ENCODE measurements at places on chromosomes 12 and 14.

GRCh38 chr12:77013091-77013490, 52.3 kb downstream of the E2F7 start:
- DNase-seq, result no peak

- no peak for DNase-seq
These were observed 121.4 kb downstream of the SMOC1 start for GRCh38 chr14:70000601-70001000.

GRCh38 chr14:58677517-58677916, 39.8 kb downstream of the DACT1 start:
- no peak for DNase-seq

DNA sequence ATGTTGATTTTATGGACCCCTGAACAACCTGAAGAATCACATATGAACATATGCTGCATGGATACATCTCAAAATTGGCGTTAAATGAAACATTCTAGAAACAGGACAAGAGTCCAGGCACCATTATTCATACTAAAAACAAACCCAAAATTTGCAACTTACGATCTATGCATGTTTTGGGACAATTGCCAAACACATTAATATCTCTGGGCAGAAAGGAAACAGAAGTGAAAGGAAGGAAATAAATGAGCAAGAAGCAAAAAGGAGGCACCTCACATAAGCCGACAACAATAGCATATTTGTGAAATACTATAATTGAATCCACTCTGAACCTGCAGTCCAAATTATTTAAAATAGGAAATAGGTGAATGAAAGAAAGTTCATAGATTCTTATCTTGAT, 1505.3 kb downstream of the AACS start:
- no peak for DNase-seq

DNA sequence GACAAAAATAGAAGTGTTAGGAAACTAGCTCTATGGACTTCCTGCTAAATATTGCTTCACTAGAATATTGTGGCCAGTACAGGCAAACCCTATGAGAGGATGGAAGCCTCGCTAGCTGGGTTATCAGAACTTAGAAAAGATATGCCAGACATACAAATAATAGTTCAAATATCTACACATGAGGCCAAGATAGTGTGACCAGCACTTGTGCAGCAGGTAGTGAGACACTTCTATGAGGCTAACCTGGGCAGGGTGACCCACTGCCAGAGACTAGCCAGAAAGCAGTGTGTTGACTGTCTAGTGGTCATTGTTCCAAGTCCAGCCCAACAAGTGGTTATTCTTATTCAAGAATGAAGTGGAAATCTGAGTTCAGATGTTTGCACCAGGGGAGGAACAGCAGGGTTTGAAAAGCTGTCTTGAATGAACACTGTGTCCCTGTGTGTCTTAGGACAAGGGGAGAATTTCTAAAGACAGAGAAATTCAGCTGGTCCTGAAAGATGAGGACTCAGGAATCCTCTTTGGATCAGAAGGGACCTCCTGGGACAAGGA, 16.3 kb downstream of the TSPAN8 start:
- DNase-seq, result no peak

DNA sequence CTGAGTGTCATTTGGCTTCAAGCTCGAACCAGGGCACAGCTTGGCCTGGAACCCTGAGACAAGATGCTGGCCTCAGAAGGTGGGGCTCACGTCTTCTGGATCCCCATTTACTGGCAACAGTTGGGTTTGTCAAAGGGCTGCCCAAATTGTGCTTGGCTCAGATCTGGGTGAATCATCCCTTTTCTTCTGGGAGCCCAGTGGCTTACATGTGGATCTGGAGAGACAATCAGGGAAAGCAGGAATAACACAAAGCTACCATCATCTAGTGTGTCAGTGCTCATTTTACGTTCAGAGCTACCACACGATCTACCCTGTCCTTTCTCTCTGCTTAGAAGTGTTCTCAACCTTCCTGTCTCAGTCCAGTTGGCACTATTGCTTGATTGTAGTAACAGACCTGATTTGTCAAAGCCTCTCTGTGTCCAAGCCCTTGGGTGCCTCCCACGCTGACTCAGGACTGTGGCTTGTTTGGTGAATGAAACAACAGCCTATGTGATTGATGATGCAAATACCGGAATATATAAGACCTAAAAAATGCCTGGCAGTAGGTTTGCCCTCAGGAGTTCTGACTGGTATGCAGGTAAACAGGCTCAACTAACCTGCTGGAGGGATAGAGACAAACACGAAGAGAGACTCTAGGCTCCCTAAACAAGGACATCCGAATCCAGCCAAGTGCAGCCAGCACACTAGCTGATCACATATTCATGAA, 974.3 kb downstream of the VRK1 start:
- no peak for DNase-seq

- DNase-seq, result no peak
These were observed 257.1 kb downstream of the ADAMTS20 start for GRCh38 chr12:43294916-43295315.

DNA sequence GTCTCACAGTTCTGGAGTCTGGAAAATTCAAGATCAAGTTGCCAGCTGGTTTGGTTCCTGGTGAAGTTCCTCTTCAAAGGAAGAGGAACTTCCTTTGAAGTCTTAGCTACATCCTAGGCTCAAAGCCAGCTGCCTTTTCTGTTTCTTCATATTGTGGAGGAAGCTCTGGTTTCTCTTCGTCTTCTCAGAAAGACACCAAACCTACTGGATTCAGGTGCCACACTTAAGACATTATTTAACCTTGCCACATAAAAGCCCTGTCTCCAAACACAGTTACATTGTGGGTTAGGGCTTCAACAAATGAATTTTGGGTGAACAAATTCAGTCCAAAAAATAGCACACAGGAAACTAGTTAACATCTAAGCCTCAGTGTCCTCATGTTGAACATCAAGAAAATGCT, 1019.8 kb downstream of the GALC start:
- no peak for DNase-seq

- no peak for DNase-seq
These were observed 10.1 kb upstream of the SLC11A2 start for GRCh38 chr12:51036279-51036678.

GRCh38 chr12:95424271-95424994, 49.5 kb upstream of the METAP2 start:
- no peak for DNase-seq

GRCh38 chr14:31835049-31835448, 242.1 kb upstream of the ARHGAP5 start:
- no peak for DNase-seq

- no peak for DNase-seq
These were observed 51.0 kb downstream of the YEATS4 start for GRCh38 chr12:69410571-69410970.

GRCh38 chr14:30054201-30054600, 126.6 kb upstream of the PRKD1 start:
- DNase-seq, result no peak

DNA sequence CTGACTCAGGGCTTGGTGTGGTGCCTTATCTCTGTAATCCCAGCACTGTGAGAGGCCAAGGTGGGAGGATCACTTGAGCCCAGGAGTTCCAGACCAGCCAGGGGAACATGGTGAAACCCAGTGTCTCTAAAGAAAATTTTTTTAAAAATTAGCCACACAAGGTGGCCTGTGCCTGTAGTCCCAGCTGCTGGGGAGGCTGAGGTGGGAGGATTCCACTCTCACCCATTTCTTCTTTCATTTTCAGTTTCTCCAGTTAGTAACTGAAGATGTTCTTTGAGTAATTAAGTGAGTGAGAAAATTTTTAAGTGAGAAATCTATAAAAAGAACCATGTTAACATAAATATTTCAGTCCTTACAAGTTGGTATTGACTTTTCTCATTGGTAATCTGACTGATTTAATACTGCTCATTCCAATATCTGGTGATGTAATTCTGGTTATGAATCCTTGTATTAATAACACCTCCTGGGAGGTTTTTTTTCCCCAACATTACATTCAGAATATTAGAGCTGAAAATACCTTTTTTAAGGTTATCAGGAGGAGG, 6.1 kb downstream of the METTL3 start:
- DNase-seq, result no peak

GRCh38 chr14:21385188-21385904, 1.5 kb upstream of the SUPT16H start:
- peak; percentile 47 for DNase-seq

DNA sequence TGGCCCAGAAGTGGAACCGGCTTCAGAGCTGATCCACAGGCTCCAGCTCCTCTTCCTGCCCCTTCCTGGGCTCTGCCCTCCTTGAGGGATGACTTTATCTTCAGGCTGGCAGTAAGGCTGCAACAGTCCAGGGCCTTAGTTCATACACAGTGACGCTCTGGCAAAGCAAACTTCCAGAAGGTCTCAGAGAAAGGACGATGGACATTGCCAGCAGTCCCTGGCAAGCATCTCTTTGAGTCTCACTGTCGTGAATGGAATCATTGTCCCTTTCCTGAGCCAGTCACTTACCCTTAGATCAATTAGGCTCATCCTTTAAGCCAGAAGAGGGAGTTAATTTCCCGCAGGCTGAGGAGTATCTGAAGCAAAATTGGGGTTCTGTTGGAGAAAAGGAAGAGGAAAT, 8.6 kb downstream of the AK7 start:
- DNase-seq, result no peak

- DNase-seq, result no peak
These were observed 391.1 kb downstream of the IPO8 start for GRCh38 chr12:30304528-30304927.

GRCh38 chr12:3145546-3146310, 68.5 kb downstream of the TSPAN9 start:
- no peak for DNase-seq

- no peak for DNase-seq
These were observed 22.1 kb downstream of the RASSF9 start for GRCh38 chr12:85814071-85814470.

DNA sequence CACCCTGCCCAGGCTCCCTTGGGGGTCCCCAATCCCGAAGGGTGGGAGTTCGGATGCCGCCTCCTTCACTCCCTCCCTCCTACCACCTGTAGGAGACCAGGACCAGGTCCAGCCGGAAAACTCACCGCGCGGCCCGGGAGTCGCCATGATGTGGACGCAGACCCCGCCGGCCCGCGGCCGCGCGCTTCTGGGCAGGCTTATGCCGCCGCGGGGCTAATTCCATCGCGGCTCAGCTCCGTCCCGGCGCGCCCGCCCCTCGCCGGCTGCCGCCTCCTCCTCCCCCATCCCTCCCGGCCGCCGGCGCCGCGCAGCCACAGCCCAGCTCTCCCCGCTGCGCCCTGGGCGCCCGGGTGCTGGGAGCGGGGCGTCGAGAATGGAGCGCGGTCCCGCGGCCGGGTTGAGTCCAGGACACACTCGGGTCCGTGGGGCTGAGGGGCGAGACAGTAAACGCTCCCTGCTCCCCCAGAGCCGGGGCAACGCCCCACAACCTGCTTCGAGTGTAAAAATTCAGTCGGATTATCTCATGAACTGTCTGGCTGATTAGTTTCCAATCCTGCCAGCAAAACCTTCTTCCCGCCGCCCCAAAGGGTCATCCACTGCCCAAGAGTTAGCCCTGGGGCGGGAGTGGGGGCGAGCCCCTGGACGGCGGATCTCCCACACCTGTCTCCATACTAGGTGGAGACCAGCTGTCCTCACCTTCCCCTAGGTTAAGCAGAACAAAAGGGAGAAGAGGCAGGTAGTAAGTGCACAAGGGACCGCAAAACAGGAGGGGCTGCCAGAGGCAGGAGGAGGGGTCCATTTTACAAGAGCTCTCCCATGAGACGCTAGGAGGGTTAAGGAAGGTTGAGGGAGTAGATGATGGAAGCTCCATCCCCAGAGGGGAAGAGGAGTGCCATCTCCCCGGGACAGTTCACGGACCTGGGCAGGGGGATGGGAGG, at the start of gene ANO2:
ANO2 (minus strand) TSS at position 189 of the 938 bp plus-strand sequence; CDS start at position 147, 42 bp downstream.
- DNase-seq, result no peak

DNA sequence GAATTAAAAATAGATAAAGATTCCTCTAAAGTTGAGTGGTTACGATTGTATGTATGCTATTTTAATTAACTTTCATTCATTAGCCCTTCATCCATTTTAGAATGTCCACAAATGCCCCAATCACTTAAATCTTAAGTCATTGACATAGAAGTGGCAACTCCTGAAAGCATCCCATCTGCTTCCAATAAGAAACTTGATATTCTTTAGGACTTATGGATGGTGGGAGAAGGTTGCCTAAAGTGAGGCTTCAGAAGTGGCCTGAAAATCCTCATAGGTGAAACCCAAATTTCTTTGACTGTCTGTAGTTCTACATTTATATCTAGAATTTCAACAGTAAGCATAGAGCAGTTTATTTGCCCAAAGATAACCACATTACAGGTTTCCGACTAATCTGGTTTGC, 161.7 kb upstream of the HMGA2 start:
- no peak for DNase-seq

- no peak for DNase-seq
These were observed 42.8 kb upstream of the RIN3 start for GRCh38 chr14:92470811-92471210.

DNA sequence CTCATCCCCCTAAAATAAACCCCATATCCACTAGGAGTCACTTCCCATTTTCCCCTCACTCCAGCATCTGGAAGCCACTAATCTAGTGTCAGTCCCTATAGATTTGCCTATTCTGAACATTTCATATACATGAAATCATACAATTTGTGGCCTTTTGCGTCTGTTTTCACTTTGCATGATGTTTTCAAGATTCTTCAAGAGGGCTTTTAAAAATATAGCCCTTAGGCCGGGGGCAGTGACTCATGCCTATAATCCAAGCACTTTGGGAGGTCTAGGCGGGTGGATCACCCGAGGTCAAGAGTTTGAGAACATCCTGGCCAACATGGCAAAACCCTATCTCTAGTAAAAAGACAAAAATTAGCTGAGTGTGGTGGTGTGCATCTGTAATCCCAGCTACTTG, 104.7 kb downstream of the VEZT start:
- DNase-seq, result no peak

DNA sequence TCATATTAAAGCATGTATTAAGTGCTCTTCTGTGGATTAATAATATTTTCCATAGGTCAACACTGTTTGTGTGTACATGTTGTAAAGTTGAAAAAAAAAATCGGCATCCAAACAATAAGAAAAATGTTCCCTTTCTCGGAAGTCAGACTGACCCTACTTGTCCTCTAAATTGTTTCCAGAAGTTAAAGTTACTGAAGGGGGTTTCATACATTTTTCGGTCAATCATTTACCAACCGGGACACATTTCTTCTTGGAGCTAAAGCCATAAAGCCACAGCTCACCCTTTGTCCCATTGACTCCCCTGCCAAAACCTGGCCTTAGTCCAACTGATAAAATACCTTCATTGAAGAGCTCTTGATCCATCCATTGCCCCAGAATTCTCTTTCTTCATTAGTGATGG, 230.0 kb downstream of the ANO2 start:
- no peak for DNase-seq

DNA sequence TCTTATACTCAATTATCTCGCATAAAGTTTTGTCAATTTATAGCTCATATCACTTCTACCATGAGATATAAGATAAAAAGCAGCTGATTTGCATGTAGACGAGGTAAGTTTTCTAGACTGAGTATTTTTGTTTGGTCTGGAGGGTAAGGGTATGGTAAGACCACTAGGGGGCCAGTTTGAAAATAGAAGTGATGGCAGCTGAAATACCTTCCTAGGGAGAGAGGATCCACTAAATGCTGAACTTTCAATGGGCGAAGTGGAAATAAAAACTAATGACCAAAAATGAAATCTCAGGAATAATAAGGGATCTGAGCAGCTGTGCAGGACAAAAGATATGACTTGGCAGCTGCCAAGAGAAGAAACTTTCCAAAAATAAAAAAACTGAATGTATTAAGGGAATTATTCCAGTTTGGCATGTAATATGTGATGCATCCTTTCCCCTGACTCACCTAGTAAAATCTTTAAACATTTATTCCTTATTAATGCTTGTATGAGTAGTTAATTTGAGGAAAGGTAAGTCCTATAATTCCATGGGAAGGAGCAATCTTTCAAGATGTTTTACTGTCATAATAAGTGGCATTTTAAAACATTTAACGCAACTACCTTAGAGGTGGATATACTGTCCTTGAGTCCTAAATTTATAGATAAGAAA, 754.5 kb downstream of the C12orf50 start:
- no peak for DNase-seq

- no peak for DNase-seq
These were observed 911.7 kb upstream of the TMEM132C start for GRCh38 chr12:127355061-127355841.
